ELR (cell line): ENCODE measurements at places on chromosomes 2 and 18.

GRCh38 chr18:69705987-69706386 lies 241.7 kb downstream of the CD226 start:
- no peak for DNase-seq

DNA sequence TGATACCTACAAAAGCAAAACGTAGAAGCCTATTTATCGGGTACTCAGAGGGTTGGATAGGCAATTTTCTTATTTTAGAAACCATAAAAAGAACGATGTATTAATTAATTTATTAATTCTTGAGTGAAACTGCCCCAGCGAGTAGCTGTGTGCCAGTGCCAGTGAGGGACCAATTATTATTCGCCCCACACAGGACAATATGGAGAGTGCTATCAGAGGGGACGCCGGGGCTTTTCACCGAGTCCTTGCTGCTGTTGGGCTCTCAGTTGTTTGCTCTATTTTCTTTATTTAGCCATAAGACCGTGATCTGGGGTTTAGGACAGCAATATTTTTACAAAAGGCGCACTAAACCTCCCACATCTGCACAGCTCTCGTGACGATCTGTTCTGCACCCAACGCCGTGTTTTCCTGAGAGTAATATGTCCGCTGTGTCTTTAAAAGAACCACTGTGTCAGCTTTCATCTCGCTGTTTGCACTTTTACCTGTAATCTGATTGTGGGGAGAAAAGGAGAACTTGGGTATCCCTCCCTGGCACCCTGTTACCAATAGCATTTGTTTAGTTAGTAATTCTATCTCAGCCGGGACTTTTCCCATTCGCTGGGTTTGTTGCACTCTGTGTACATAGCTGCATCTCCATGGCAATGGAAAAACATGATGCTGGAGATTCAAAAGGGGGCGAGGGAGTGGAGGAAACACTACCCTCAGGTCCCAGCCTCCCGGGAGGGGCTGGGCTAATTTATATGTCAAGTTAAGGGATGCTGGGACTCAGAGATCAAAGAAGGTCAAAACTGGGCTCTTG lies 30.1 kb upstream of the ZNF516 start:
- DNase-seq: peak; percentile 65

- no peak for DNase-seq
Measured at GRCh38 chr2:147236601-147237000, 608.2 kb upstream of the ACVR2A start.

DNA sequence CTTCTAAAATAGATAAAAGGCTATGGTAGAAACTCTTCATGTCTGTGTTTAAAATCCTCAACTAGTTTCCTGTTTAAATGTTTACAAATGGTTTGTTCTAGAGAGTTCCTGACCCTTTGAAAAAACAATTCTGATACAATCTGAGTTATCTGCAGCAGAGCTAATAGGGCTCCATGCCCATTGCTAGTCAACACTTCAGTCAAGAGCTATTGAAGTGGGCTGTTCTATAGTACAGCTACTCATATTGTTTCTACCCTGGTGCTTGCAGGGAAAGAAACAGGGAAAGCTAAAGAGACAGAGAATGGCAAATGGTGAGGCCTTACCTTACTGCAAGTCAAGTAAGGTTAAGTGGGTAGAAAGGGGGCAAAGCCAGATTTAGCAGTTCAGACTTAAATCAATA lies 112.3 kb upstream of the CAVIN2 start:
- DNase-seq: no peak

DNA sequence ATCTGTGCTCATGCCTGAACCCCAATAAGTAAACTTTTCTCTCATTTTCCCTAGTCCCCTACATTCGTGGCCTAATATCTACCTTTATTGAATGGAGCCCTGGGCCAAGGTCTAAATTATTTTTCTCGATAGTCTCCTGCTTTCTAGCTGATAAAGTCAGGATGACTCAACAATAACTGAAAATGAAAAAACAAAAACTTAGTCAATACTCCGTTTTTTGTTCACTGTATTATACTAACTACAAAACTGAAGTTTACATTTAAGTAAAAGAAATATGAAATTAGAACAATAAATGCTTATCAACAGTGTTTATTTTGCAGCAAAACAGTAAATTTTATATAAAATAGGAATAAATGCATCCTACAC lies 32.2 kb downstream of the AOX1 start:
- no peak for DNase-seq

- DNase-seq: peak; percentile 88
Measured at GRCh38 chr2:171365232-171365631, 68.6 kb downstream of the METTL8 start.

GRCh38 chr2:217394510-217395351 lies 534.9 kb upstream of the TNP1 start:
- DNase-seq: peak; percentile 30

DNA sequence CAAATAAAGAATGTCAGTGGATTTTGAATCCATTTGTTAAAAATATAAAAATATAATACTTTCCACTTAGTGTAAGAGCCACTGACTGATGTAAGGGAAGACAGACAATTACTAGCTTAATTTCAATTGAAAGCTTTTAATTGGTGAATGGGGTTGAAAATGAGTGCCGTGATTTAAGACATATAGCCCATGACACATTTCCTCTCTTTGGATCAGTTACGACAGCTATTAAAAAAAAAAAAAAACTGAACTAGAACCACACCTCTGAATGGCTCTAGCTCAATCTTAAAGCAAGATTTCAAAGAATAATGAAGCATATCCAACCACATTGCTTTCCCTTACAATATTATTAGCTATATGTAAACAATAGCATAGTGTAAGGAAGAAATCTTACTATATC lies 44.0 kb downstream of the CIB4 start:
- peak; percentile 13 for DNase-seq

GRCh38 chr2:134146620-134147019 lies 107.3 kb upstream of the MGAT5 start:
- peak; percentile 31 for DNase-seq

GRCh38 chr2:191061381-191061980 lies 47.5 kb upstream of the STAT1 start:
- no peak for DNase-seq

DNA sequence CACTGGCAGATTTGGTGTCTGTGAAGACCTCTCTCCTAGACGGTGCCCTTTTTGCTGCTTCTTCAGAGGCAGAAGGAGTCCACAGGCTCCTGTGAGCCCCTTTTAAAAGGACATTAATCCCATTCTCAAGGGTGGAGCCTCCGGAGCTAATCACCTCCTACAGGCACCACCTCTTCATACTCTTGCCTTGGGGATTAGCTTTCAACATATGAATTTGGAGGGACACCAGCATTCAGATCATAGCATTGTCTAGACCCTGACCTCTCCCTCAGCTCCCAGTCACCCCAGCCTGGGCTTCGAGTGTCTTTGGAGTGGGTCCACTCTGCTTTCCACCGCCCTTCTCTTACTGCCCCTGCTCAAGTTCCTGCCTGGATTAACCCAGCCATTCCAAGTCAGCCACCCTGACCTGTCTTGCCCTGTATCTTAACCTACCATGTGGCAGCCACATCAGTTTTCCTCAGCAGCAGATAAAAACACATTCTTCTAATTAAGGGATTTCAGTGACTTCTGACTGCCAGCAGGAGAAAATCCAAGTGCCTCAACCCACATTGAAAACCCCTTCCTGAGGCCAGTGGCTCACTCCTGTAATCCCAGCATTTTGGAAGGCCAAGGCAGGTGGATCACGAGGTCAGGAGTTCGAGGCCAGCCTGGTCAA lies 6.1 kb upstream of the NCL start:
- DNase-seq: no peak

GRCh38 chr2:196718419-196719109 lies 79.0 kb downstream of the CCDC150 start:
- no peak for DNase-seq

- DNase-seq: no peak
Measured at GRCh38 chr2:47695800-47696477, 87.0 kb upstream of the MSH6 start.

- no peak for DNase-seq
Measured at GRCh38 chr2:172545408-172546075, 10.3 kb upstream of the PDK1 start.

DNA sequence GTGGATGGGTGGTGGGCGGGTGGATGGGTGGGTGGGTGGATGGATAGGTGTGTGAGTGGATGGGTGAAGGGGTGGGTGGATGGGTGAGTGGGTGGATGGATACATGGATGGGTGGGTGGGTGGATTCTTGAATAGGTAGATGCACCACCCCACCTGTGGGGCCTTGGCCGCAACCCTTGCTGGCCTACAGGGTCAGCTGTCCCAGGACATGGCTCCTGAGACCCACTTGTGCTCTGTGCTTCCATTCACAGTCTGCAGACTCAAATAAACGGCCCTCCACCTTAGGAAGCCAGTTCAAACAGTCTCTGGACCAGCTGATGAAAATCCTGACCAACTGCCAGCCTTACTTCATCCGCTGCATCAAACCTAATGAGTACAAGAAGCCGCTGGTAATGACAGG lies 54.4 kb downstream of the MYO7B start:
- no peak for DNase-seq

- DNase-seq: no peak
Measured at GRCh38 chr2:239768907-239769553, 256.1 kb downstream of the NDUFA10 start.

- peak; percentile 74 for DNase-seq
Measured at GRCh38 chr2:74583504-74583903, 29.0 kb downstream of the DOK1 start.
